NCI-H774 (cell line): ENCODE measurements at places on chromosomes 13 and 19.

DNA sequence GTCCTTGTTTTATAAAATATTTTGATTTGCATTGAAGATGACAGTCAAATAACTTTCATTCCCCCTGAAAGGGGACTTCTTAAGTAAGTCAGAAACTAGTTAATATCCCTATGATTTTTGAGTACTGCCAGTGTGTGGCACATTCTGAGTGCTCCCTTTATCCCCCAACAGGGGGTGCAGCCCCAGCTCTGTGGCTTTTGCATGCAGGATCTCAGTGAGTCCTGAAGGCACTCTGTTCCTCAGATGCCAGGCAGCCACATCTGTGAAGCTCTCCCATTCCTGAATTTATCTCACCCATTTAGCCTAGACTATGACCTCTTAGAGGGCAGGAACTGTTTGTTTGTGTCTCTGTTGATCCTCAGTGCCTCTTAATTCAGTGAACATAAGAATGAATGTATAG lies 123.1 kb downstream of the CDK8 start:
- no peak for DNase-seq

DNA sequence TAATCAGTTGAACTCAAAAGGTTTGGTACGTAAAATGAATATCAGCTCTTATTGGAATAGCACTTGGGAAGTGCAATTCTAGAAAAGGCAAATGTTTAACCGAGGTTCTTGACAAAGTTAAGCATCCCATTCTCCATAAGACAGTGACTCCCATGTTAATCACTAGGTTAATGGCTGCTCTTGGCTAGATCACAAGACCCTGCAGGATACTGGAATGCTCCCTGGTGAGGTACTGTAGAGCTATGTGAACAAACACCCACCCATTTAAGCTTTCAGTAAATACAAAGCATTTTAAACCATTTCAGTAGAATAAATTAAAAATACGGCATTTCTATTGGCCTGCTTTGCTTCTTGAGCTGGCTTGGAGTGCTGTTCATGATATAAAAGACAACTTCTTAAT lies 56.5 kb downstream of the TDRD3 start:
- DNase-seq = no peak

GRCh38 chr19:45585158-45585577 lies 566 bp upstream of the OPA3 start:
- no peak for DNase-seq

DNA sequence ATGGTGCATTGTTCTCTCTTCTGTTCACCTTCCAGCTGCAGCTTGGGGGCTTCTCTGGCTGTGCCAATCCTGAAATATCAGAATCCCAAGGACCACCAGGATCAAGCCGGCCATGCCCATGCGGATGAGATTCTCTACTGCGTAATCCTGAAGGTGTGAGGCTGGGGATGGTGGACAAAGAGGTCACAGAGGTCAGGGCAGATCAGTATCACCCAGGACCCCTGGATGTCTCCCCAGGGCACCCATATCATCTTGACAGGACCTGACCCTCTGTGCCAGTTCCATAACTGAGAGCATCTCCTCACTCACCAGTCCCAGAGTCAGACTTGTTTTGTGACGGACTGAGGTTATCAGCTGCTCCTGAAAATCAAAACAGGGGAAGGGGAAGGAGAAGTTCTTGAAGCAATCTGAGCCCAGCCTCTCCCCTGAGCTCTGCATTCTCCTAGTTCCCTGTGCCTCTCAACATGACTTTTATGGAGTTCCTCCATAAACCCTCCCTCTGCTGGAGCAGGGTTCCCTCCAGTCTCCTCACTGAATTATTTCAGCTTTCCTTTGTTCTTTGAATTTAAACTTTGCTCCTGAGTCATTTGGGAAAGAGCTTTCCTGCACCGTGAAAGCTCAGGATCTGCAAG lies 5.5 kb downstream of the LILRA5 start:
- DNase-seq = no peak

DNA sequence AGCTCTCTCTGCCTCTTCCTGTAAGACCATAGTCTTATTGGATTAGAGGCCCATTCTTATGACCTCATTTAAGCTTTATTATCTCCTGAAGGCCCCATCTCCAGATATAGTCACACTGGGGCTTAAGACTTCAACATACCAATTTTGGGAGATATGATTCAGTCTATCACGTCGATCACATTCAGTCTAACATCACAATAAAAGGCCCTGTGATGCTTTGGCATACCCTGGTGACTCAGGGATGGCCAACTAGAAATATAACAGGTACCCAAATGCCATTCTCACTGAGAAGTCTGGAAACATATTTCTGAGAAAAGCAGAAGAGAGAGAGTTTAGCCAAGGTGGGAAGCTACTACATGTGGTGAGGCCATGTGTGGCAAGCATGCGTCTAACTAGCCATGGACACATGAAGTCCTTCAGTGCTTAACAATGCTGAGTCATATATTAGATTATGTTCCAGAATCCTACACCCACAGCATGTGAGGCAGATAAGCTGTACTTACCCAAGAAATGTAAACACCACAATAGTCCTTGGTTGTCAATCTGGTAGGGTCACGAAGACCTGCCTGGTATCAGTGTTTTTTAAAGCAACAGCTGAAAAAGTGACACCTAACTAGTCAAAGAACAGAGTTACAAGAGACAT lies 485.1 kb downstream of the FOXO1 start:
- no peak for DNase-seq

DNA sequence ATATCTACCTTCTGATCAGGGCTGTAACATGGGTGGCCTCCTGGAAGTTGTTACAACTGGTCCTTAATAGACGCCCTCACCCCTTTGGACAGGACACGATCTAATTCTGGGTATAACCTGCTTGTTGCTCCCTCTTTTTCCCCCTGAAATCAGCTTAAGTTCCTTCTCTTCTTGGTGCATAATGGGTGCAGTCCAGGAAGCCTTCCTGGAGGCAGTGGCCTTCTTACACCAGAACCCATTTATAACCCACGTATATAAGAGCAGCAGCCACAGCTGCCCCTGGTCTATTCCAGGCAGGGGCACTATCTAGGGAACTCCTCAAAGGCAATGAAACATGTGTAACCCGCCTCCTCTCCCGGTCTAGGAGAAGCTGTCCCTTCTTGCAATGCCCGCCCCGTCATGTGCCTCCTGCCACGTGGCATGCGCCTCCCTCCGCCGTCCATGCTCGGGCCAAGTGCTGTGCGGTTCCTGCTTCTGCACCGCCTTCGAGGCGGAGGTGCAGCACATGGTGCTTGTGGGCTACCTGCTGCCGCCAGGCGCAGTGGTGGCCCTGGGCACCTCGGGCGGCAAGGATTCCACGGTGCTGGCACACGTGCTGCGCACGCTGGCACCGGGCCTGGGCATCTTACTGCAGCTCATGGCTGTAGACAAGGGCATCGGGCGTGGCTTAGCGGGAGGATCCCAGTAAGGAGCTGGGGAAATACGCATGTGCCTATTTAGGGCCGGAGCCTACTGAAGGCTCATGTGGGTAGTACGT lies 27.3 kb downstream of the ZNF175 start:
- DNase-seq = no peak

GRCh38 chr13:109862627-109863026 lies 76.2 kb upstream of the IRS2 start:
- DNase-seq = no peak

DNA sequence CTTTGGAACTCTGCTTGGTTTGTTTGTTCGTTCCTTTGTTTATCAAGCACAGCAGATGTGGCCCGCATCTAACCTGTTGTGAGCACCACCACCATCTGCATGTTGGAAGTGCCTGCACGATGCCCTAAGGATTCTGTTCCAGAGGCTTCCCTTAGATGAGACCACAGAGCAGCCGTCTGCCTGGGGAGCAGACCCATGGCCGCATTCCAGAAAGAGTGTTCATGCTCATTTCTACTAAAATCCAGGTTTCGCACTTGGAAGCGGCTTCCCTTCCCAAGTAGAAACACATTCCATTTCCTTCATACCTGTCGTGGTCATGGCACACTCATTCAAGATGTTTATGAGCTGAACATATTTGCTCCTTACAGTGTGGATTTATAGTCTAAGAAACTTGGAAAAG lies 27.2 kb downstream of the COL4A2 start:
- DNase-seq = no peak

DNA sequence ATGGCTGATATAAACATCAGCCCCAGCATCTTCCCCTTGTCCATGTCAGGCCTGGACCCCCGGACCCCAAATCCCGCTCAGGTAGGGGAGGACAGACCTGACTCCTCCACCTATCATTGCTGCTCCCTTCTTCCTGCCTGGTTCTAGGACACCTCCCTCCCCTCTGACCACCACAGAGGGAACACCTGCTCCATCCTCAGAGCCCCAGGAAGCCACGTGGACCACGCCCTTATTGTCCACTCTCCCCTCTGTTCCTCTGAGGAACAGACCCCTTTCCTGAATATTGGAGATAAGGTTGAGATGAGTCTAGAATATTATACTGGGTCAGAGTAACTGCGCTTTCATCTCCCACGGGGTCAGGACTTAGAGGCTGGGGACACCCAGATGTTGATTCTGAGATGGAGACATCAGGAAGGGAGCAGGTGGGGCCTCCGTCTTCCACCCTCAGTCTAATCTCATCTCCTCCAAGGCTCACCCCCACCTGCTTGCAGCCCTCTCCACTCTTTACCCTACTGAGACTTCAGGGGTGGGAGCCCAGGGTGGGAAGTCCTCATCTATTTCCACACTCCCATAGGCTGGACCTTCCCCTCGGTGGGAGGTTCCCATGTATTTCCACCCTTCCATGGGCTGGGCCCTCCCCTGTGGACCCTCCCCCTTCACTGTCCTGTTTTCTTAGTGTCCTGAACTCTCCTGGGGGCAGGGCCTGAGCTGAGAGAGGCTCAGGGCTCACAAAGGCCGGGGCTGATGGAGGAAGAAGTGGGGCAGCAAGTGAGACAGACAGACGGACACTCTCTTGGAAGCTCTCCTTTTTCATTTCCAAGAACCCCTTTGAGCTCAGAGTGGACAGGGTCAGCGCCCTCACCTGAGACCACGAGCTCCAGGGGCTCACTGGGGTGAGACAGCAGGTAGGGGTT lies 2.7 kb downstream of the LILRA4 start:
- DNase-seq = no peak

DNA sequence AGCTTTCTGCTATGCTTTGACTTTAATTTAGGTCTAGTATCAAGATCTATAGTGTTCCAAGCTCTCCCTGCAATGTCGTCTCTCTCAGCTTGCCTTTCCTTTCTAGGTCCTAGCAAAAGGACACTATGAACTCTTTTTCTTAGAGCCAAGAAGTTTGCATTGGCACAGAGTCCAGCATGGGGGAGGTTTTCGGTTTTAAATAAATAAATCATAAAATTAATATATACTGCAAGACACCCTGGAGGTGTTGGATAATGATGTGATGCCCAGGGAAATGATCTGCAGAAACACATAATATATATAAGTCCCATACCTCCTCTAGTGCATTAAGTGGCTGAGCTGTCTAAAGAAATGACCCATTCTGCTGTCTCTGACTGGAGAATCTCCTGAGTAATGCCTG lies 316.4 kb upstream of the MAB21L1 start:
- no peak for DNase-seq

GRCh38 chr13:58463841-58464240 lies 832.3 kb downstream of the PCDH17 start:
- DNase-seq = no peak

DNA sequence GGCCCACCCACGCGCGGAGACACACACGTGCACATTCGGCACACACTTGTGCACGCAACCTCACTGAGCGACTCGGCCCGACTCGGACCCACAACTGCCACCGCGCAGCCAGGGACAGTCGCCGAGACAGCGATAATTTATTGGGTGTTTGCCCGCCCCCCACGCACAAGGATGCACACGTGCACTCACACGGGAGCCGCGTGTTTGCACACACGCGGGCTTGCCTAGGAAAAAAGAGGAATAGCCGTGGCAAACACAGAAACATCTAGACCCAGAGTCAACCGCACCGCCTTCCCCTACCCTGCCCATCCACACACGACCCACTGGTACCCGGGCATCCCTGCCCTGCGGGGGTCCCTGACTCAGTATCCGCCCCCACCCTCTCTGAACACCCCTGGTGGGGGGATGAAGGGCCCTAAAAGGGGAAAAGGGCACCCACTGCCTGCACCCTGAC lies 1.1 kb upstream of the SSBP4 start:
- DNase-seq = no peak

DNA sequence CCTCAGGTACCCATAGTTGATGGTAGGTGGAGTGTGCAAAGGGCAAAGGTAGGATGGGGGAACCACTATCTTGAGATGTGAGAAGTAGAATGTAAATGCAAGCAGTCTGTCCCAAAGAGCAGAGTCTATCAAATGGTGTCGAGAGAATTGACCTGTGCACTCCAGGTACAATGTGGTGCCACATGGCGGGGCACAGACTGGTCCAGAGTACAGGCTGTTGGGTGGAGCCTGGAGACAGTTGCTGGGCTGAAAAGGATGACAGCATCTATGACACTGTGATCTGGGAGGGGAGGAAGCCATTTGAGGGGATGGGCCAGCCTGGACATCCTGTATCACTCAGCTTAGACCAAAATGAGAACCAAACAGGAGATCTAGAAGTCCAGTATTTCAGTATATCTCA lies 180.6 kb downstream of the ABCC4 start:
- DNase-seq = no peak

GRCh38 chr19:34669305-34669704 lies 7.7 kb downstream of the SCGB2B2 start:
- DNase-seq = no peak

GRCh38 chr19:36120984-36121358 lies 5.7 kb downstream of the TBCB start:
- DNase-seq = no peak

DNA sequence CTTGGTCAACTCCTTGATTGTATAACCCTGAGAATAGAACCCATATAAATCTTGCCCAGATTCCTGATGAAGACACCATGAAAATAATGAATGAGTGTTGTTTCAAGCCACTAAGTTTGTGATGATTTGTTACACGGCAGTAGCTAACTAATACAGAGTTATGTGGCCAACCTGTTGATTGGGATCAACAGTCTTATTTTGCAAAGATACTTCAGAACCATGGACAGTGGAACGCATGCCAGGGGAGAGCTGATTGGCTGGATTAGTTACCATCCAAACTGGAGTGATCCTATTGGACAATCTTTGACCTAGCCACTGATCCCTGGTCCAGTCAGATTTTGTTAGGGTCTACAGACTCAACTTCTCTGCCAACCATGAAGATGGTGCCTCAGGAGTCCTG lies 26.6 kb downstream of the CD70 start:
- no peak for DNase-seq

- DNase-seq = no peak
Observed at GRCh38 chr19:48928164-48929025, 5.1 kb upstream of the DHDH start.

DNA sequence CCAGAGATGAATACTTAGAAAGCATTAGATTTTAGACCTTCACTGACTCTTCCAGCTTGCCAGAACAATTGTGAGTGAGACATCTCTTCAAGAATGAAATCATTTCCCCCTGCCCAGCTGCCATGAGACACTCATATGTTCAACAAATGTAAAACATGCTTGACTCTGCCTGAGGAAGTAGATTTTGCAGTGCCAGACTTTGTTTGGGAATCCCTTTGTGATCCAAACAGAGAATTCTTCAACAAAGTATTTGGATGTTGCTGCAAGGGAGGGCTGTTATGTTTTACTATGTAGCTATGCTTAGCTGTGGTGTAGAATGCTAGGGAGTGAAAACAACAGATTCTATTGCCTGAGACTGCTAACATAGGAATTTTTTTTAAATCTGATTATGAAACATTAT lies 416.4 kb downstream of the DCT start:
- no peak for DNase-seq

GRCh38 chr19:39539165-39539517 lies 820 bp downstream of the EID2 start:
- no peak for DNase-seq

- DNase-seq = no peak
Observed at GRCh38 chr19:2977746-2978138, 378 bp downstream of the TLE6 start.

- DNase-seq = no peak
Observed at GRCh38 chr19:42125536-42125935, 6.7 kb downstream of the POU2F2 start.
